Stimulated activated naive B cell treated with anti-CD40 and anti-IgM and Interleukin-4, amounts not matched to agents 10 μg/mL and 1 μg/mL and 100 μg/mL, for 72 hours (primary cell): ENCODE measurements at places on chromosomes 6 and 20.
A peak's percentile ranks its signal among the peaks of the same experiment; 100 is the strongest.

GRCh38 chr6:37650071-37650481 lies 47.6 kb downstream of the MDGA1 start:
- no peak overlapping the region for H3K27ac ChIP-seq
- peaks cover 37% of the 10 kb centered on the region for H3K27me3 ChIP-seq
- DNase-seq, result no peak
- H3K4me1 ChIP-seq, result peaks cover 15% of the 10 kb centered on the region
- peak overlapping the region; percentile 3 for H3K4me3 ChIP-seq
- H3K36me3 ChIP-seq, result peaks cover 39% of the 10 kb centered on the region

DNA sequence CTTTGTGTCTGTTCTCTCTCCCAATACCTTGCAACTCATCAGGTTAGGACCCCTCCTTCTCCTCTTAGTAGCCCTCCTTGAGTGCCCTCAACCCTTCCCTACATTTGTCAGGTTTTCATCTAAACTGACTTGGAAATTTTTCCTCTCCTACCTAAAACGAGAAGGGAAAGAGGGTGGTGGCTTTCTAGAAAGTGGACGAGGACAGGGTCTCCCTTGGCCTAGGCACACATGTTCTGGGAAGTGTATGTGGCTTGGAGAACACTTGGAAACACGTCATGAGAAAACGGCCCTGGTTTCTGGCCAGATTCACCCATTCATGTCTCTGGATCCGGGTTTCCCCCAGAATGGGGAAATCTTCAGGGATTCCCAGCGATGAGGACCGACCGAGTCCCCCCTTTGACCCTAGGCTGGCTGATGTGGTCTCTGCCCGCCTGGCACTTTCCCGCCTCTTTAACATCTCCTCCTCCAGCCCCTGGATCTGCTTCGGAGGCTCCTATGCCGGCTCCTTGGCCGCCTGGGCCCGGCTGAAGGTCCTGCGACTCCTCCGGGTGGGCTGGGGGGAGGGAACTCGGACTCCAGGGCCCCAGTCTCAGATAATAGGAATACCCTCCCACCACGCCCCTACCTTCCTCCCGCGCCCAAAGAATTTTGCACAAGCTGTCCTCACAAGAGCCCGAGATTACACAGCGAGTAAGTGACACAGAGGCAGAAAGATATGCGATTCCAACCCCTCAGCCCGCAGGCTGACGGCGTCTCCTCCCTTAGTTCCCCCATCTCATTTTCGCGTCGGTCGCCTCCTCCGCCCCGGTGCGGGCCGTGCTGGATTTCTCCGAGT lies 3.0 kb downstream of the PRSS16 start:
- peaks cover 45% of the 10 kb centered on the region for H3K27me3 ChIP-seq
- no peak for DNase-seq
- H3K36me3 ChIP-seq, result no peaks in the 10 kb centered on the region
- H3K4me1 ChIP-seq, result peaks cover 3% of the 10 kb centered on the region
- peak overlapping the region; percentile 76 for H3K27ac ChIP-seq

GRCh38 chr20:41670631-41671030 lies 52.5 kb upstream of the CHD6 start:
- no peaks in the 10 kb centered on the region for H3K36me3 ChIP-seq
- H3K4me3 ChIP-seq, result no peak overlapping the region
- no peak for DNase-seq
- H3K27ac ChIP-seq, result peak overlapping the region; percentile 28
- peaks cover 6% of the 10 kb centered on the region for H3K4me1 ChIP-seq
- peaks cover 20% of the 10 kb centered on the region for H3K27me3 ChIP-seq

DNA sequence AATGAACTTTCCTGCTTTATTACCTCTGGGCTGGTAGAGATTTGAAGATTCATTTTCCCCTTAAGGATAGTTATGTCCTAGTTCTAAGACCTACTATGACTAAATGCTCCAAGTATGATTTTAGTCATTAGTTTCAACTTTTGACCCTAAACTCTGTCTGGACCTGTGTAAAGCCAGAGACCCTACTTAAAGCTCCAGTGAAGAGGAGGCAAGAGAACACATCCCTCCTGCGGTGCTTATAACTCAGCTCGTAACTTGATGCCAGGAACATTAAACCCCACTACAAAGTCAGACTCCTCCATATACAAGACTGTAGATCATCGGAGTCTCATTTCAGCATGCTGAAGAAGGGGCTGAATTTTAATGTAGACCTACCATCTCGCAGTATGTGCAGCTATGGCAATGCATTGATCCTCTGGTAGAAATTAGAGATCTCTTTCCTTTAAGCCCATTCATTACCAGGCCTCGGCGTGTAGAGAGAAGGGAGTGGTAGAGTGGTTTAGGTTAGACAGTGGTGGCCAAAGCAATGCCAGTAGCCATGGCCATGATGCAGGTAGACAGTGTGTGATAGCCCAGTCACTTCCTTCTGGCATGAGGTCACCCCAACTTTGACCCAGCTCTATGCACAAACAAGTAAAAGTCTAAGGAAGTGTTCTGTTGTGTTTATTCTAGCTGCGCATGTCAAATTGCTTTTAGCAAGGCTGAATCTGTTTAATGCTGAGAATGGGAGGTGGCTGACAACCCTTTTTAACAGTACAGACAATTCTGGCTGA lies 34.8 kb upstream of the MYB start:
- H3K4me3 ChIP-seq, result no peak overlapping the region
- H3K27me3 ChIP-seq, result no peaks in the 10 kb centered on the region
- H3K36me3 ChIP-seq, result no peaks in the 10 kb centered on the region
- no peak overlapping the region for H3K27ac ChIP-seq
- H3K4me1 ChIP-seq, result peaks cover 37% of the 10 kb centered on the region

- H3K4me1 ChIP-seq, result peaks cover 61% of the 10 kb centered on the region
- H3K36me3 ChIP-seq, result no peaks in the 10 kb centered on the region
- H3K27me3 ChIP-seq, result no peaks in the 10 kb centered on the region
- H3K4me3 ChIP-seq, result peak within 1 kb of the TSS; percentile 87
- H3K27ac ChIP-seq, result peak within 1 kb of the TSS; percentile 92
- peak; percentile 70 for DNase-seq
Observed at GRCh38 chr20:25058051-25058846, at the start of gene ACSS1. ACSS1 (minus strand) TSS chr20:25058139; CDS start chr20:25058102, 37 bp downstream.

DNA sequence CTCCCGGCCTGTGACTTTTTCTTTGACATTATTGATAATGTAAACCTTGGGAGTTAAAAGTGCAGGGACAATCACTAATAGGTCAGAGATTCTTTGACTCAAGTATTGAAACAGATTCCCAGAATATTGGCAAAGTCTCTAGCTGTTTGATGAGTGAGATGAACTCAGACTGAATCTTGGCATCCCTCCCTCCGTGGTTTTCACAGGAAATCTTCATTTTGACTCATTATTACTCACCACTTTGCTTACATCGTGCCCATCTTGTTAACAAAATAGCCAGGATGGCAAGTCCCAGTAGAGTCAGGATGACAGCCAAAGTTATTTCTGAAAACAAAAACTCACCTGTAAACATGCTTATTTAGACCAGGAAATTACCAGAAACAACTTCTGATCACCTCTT lies 2.0 kb downstream of the TSBP1 start:
- H3K27me3 ChIP-seq, result peaks cover 21% of the 10 kb centered on the region
- H3K4me1 ChIP-seq, result no peaks in the 10 kb centered on the region
- no peak overlapping the region for H3K4me3 ChIP-seq
- no peak overlapping the region for H3K27ac ChIP-seq
- DNase-seq, result no peak

DNA sequence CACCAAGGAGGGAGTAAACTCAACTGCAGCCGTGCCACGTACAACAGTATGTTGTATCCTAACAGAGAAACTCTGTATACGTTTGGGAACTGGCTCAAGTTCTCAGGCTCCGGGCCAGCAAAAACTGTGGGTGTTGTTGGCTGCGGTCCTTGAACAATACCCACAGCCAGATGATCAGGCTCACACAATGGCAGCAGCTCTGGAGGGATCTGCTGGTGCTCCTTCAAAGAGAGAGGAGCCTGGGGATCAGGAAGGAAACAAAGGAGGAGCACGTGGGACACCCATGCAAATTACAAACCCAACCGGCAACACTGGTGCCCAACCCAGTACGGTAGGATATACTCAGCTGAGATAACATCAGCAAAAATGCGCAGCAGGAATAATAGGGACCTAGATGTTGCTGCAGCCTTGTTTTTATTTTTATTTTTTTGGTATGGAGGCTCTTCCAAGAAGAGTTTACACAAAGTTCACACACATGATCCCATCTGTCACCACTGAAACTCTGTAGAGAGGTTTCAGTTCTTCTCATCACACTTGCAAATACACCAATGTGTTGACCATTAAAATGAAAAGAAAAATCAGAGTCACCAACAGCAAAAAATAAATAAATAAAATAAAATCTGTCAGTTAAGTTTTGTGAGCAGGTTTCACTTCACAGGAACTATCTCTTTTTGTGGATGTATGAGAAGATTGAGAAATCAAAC lies 41.2 kb upstream of the PDE10A start:
- no peaks in the 10 kb centered on the region for H3K27me3 ChIP-seq
- no peak for DNase-seq
- H3K4me1 ChIP-seq, result no peaks in the 10 kb centered on the region
- no peak overlapping the region for H3K4me3 ChIP-seq
- no peaks in the 10 kb centered on the region for H3K36me3 ChIP-seq

DNA sequence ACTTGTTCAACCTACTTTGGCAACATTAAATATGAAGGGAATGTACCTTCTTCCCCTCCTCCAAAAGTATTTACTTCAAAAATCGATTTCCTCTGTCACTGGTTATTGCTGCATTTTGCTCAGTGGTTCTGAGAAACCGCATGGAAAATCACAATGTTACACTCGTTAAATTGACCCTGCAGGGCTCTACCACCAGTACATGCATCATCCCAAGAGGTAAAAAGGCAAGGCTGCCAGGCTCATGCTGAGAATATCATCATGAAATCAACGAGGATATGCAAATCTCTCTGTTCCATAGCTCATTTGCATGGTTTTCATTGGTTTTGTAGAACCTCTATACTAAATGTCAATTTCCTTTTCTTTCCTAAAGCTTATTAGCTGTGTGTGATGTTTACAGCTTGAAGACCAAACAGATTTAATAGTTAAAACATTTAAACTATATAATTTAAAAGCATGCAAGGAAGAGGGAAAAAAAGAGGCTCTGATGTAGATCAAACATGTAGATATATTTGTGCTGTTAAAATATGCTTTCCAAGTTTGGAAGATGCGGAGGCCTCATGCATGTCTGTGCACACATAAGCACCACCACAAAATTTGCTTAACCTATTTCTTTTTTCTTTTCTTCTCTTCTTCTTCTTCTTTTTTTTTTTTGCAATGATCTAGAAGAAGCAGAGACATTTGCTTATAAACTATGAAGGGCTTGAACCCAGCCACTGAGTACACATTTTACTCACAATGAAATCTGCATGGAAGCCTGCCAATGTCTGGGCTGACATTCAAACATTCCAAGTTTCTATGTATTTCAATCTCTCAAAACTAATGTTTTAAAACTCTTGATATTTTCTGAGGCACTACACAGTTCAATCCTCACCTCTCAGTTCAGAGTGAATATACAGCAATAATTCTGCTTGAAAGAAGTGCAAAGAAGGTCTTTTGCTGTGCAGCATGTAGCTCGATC lies 194.0 kb downstream of the GMPR start:
- H3K27ac ChIP-seq, result no peak overlapping the region
- H3K27me3 ChIP-seq, result peaks cover 13% of the 10 kb centered on the region
- peaks cover 64% of the 10 kb centered on the region for H3K36me3 ChIP-seq
- H3K4me3 ChIP-seq, result no peak overlapping the region
- no peak for DNase-seq

GRCh38 chr20:34544109-34544796 lies 14.3 kb upstream of the MAP1LC3A start:
- H3K27me3 ChIP-seq, result peaks cover 16% of the 10 kb centered on the region
- peak overlapping the region; percentile 10 for H3K4me3 ChIP-seq
- peak overlapping the region; percentile 27 for H3K27ac ChIP-seq

DNA sequence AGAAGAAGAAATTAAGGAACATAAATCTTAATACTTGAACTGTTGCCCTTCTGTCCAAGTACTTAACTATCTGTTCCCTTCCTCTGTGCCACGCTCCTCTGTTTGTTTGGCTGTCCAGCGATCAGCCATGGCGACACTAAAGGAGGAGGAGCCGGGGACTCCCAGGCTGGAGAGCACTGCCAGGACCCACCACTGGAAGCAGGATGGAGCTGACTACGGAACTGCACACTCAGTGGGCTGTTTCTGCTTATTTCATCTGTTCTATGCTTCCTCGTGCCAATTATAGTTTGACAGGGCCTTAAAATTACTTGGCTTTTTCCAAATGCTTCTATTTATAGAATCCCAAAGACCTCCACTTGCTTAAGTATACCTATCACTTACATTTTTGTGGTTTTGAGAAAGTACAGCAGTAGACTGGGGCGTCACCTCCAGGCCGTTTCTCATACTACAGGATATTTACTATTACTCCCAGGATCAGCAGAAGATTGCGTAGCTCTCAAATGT lies 17.1 kb downstream of the IRF4 start:
- H3K4me3 ChIP-seq, result no peak overlapping the region
- H3K36me3 ChIP-seq, result peaks cover 91% of the 10 kb centered on the region
- H3K27me3 ChIP-seq, result no peaks in the 10 kb centered on the region
- peak overlapping the region; percentile 81 for H3K27ac ChIP-seq
- peaks cover 64% of the 10 kb centered on the region for H3K4me1 ChIP-seq
- DNase-seq, result no peak

DNA sequence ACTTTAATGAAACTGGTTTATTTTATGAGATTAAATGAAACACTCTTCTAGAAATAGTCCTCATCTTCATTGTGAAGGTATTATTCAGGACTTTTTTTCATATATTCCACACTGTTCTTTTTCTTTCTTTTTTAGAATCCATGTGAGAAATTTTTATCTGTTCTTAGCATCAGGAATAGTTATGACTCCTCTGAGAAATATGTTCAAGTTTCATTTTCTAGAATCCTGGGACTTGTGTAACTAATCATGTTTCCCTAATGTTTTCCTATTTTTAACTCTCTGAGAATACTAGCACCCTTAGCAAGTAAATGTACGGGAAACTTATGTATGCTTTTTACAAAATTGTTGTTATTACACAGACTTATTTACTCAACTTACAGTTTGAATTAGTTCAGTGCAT lies 407.8 kb downstream of the CBLN4 start:
- H3K27ac ChIP-seq, result no peak overlapping the region
- H3K4me1 ChIP-seq, result no peaks in the 10 kb centered on the region
- no peak overlapping the region for H3K4me3 ChIP-seq

DNA sequence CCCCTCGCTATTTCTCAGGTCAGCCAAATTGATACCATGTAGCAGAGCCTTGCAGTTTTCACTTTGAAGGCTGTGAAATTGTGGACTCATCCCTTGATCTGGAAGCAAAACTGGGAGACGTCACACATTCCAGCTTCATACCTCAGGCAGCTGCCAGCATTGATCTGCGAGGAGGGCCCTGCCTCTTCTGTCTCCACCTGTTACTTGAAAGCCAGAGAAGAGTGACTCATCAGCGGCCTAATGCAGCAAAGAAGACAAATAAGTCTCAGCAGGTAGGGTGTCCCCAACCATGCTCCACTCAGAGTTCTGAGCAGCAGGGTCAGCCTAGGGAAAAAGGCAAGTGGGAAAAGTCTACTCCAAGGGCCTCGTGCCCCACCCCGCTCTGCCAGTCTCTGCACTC lies 69.4 kb upstream of the BMP2 start:
- H3K27ac ChIP-seq, result no peak overlapping the region
- no peaks in the 10 kb centered on the region for H3K27me3 ChIP-seq
- H3K4me1 ChIP-seq, result peaks cover 4% of the 10 kb centered on the region
- no peak for DNase-seq
- no peaks in the 10 kb centered on the region for H3K36me3 ChIP-seq

- H3K4me1 ChIP-seq, result peaks cover 36% of the 10 kb centered on the region
- H3K36me3 ChIP-seq, result no peaks in the 10 kb centered on the region
- H3K27me3 ChIP-seq, result peaks cover 1% of the 10 kb centered on the region
- no peak for DNase-seq
- H3K4me3 ChIP-seq, result no peak overlapping the region
- H3K27ac ChIP-seq, result no peak overlapping the region
Observed at GRCh38 chr20:1876217-1876921, 18.8 kb upstream of the SIRPA start.

GRCh38 chr6:105880030-105880492 lies 206.1 kb upstream of the PRDM1 start:
- peaks cover 73% of the 10 kb centered on the region for H3K4me1 ChIP-seq
- H3K36me3 ChIP-seq, result no peaks in the 10 kb centered on the region
- DNase-seq, result peak; percentile 65
- peaks cover 7% of the 10 kb centered on the region for H3K27me3 ChIP-seq
- peak overlapping the region; percentile 32 for H3K27ac ChIP-seq
- H3K4me3 ChIP-seq, result peak overlapping the region; percentile 63
